ENCODE measurements at places on chromosomes 11 and 22. TPM values are rescaled to one million over a fixed set of nuclear protein-coding genes. Genes with fewer than 3 reads are reported as not detected.

Gene SLC25A1
- total RNA-seq = 68.5 TPM

GRCh38 chr11:75527938-75528735 lies 2.4 kb upstream of the GDPD5 start:
- H3K4me3 ChIP-seq = no peak overlapping the region
- H3K4me1 ChIP-seq = no peaks in the 10 kb centered on the region
- no peaks in the 10 kb centered on the region for H3K36me3 ChIP-seq

Gene TMEM191C
- total RNA-seq = 0.83 TPM

- H3K4me1 ChIP-seq = no peaks in the 10 kb centered on the region
- H3K4me3 ChIP-seq = no peak overlapping the region
- no peak overlapping the region for H3K27ac ChIP-seq
These were observed 8.9 kb downstream of the TTC17 start for GRCh38 chr11:43367382-43368178.

Gene IL18
- 39.6 TPM for total RNA-seq

DNA sequence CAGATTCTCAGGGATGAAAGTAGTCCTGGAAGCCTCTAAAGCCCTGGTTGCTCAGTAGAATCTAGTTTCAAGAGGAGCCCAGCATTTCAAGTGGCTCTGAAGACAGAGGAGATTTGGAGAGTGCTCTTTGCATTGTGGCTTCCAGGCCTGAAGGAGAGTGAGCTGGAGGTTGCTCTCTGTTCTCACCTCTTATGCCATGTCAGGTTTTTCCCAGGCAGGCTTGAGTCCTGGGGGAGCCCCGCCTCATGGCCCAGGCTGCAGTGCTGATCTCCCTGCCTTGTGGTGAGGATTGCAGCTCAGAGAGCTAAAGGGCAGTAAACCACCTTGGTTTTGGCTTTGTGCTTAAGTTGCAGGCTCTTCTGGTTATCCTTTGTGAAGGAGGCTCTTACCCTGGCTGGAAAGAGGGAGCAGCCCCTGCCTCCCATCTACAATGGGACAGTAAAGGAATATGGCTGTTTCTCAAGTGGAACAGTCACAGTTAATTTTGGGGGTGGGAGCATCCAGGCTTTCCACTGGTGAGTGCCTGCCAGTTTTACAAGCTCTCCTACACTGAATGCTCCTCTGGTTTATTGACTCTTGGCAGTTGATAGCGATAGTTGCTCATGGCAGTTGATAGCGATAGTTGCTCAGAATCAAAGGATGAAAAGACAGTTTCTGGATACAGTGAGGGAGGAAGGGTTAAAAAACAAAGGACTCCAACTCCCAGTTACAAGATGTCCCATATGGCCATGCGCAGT lies 32.6 kb downstream of the RCOR2 start:
- H3K27me3 ChIP-seq = no peaks in the 10 kb centered on the region
- no peak overlapping the region for H3K4me3 ChIP-seq
- H3K27ac ChIP-seq = no peak overlapping the region
- peaks cover 49% of the 10 kb centered on the region for H3K4me1 ChIP-seq
- no peak for DNase-seq

DNA sequence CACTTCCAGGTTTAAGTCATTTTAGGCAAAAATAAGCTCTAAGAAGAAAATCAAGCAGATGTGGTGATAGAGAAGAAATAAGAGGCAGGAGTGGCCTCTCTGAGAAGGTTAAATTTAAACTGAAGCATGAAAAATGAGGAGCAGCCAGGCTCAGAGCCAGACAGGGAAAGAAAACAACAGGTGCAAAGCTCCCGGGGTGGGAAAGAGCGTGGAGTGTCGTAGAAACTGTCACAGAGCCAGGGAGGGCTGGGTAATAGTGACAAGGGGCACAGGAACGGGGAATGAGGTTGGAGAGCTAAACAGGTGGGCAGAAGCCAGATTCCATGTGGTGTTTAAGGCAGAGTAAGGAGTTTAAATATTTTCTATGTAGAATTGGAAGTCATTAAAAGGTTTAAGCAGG lies 132.1 kb upstream of the BLID start:
- H3K36me3 ChIP-seq = no peaks in the 10 kb centered on the region
- H3K27ac ChIP-seq = no peak overlapping the region
- H3K4me3 ChIP-seq = no peak overlapping the region
- DNase-seq = no peak
- H3K4me1 ChIP-seq = no peaks in the 10 kb centered on the region

GRCh38 chr11:3843326-3843725 lies 2.6 kb upstream of the RHOG start:
- peaks cover 8% of the 10 kb centered on the region for H3K4me1 ChIP-seq
- DNase-seq = no peak
- H3K27ac ChIP-seq = no peak overlapping the region
- no peaks in the 10 kb centered on the region for H3K36me3 ChIP-seq

DNA sequence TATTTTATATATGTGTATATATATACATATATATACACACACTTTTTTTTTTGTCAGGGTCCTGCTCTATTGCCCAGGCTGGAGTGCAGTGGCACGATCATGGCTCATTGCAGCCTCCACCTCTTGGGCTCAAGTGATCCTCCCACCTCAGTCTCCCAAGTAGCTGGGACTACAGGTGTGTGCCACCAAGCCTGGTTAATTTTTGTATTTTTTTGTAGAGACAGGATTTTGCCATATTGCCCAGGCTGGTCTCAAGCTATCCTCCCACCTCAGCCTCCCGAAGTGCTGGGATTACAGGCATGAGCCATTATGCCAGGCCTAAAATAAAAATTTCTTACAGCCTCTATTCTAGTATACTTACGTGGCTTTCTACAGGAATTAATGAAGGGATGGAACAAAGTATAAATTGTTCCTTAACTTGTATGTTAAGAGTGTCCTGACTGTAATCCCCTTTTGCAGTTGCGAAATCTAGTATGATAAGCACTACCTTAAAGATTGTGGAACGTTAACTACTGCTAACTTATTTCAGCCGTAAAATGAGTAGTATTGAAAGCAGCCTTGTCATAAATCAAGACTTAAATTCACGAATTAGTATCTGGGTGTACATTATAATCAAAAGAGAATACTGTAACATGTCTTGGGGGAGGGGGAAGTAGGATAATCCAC lies 2.1 kb downstream of the TRAF6 start:
- H3K4me1 ChIP-seq = peaks cover 17% of the 10 kb centered on the region
- peak overlapping the region; percentile 84 for H3K4me3 ChIP-seq
- no peaks in the 10 kb centered on the region for H3K27me3 ChIP-seq

Gene HBB
- not detected for total RNA-seq

GRCh38 chr11:57512646-57513451 lies 2.7 kb downstream of the SLC43A1 start:
- no peak overlapping the region for H3K4me3 ChIP-seq
- no peaks in the 10 kb centered on the region for H3K27me3 ChIP-seq
- peaks cover 6% of the 10 kb centered on the region for H3K4me1 ChIP-seq
- DNase-seq = no peak
- no peaks in the 10 kb centered on the region for H3K36me3 ChIP-seq
- no peak overlapping the region for H3K27ac ChIP-seq

Gene LRRC10B
- 0.35 TPM for total RNA-seq

Gene DEUP1
- not detected for total RNA-seq

DNA sequence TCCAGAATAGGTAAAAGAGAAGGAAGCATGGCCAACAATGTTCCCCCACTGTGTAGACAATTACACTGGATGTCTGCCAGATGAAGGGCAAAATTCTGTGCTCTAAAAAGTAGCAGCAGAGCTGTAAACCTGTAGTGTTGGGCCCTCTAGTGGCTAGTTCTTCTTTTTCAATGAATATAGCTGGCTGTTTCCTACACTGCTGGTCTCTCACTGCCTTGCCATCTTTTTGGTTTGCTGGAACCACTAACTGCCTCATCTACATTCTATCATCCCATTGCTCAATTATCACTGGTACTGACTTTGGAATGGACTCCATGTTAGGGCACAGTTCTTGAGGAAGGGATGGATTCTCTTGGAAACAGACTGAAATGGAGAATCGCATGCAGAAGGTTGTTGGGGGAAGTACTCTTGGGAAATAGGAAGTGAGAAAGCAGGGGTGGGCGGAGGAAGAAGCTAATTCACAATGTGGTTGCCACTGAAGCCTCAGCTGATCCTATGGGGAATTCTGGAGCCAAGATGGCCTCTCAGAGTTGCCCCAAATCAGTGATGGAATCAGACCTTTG lies 17.9 kb downstream of the KCNE3 start:
- no peak overlapping the region for H3K27ac ChIP-seq
- no peak for DNase-seq
- no peak overlapping the region for H3K4me3 ChIP-seq
- H3K27me3 ChIP-seq = no peaks in the 10 kb centered on the region

Gene AMPD3
- total RNA-seq = 28.9 TPM

DNA sequence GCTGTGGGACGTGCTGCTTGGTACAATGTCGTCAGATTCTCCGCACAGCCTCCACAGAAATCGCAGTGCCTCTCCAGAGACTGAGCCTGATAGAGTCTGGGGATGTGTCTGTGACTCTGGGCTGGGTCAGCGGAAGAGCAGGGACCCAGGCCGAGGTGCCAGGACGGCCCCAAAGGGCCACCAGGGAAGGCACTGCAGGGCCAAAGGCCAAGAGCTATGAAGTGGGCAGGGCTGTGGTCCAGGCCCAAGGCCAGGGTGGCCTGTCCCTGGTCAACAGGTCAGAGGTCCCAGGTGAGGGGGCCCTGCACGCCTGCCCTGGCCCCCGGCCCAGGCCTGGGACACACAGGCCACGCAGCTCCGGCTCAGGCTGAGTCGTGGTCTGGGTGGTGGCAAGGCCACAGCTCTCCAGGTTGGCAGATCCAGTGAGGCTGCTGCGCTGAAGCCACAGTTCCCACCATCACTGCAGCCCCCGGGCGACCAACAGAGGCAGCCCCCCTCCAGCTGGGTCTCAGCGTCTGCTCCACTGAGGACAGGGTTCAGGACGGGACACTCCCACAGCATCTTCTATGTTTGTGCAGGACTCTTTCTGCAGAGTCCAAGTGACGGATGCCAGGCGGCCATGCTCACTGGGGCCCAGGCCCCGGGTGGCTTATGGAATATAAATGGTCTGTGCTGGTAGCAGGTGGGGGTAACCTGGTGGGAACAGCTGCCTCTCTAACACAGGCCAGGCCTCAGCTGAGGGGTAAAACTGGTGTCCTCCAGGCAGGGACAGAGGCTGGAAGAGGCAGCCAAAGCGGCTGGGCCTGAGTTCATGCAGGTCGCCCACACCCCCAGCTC lies 4.8 kb upstream of the PIM3 start:
- no peak overlapping the region for H3K4me3 ChIP-seq
- H3K27ac ChIP-seq = no peak overlapping the region
- H3K36me3 ChIP-seq = no peaks in the 10 kb centered on the region
- H3K27me3 ChIP-seq = no peaks in the 10 kb centered on the region
- DNase-seq = no peak
- peaks cover 11% of the 10 kb centered on the region for H3K4me1 ChIP-seq

Gene OR6A2
- not detected for total RNA-seq

DNA sequence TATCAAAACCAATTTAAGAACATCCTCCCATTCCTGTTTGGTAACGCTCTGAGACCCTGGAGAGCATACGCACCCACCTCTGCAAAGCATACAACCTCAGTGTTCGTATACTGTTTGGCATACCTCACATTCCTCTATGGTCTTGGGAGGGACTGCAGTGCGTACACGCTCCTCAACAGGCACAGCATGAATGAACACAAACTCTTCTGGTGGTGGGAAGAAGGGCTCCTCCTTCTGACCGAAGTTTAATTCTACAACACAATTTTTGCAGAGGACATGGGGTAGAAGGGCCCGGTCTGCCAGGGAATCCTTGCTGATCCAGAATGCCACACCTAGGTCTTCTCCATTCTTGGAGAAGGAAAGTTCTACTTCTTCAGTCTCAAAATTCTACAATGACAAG lies 5.3 kb downstream of the HNRNPUL2 start:
- H3K27ac ChIP-seq = no peak overlapping the region
- H3K27me3 ChIP-seq = no peaks in the 10 kb centered on the region
- H3K4me3 ChIP-seq = no peak overlapping the region
- peaks cover 72% of the 10 kb centered on the region for H3K36me3 ChIP-seq
- no peaks in the 10 kb centered on the region for H3K4me1 ChIP-seq

GRCh38 chr11:16603890-16604793 lies 134.3 kb upstream of the C11orf58 start:
- peak; percentile 73 for DNase-seq
- peak overlapping the region; percentile 69 for H3K27ac ChIP-seq
- no peaks in the 10 kb centered on the region for H3K36me3 ChIP-seq
- H3K4me1 ChIP-seq = no peaks in the 10 kb centered on the region
- no peaks in the 10 kb centered on the region for H3K27me3 ChIP-seq

DNA sequence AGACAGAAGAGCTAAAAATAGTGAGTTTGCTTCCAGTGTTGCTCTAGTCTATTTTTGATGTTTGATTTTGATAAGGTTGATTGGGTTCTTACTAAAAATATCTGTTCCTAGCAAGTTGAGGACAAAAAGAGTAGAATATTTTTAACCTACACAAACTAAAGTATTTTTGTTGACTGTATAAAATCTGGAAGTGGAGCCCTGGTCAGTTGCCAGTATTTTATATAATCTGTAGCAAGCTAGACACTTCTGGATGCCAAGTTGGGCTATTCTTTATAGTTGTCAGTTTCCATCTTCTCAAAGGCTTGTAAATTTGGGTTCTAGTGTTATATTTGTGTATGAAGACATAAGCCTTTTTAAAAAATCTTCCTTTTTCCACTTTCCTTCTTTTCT lies 56.7 kb downstream of the HSD17B12 start:
- H3K27me3 ChIP-seq = no peaks in the 10 kb centered on the region
- no peak overlapping the region for H3K4me3 ChIP-seq
- H3K36me3 ChIP-seq = no peaks in the 10 kb centered on the region
- DNase-seq = no peak
- H3K4me1 ChIP-seq = no peaks in the 10 kb centered on the region

DNA sequence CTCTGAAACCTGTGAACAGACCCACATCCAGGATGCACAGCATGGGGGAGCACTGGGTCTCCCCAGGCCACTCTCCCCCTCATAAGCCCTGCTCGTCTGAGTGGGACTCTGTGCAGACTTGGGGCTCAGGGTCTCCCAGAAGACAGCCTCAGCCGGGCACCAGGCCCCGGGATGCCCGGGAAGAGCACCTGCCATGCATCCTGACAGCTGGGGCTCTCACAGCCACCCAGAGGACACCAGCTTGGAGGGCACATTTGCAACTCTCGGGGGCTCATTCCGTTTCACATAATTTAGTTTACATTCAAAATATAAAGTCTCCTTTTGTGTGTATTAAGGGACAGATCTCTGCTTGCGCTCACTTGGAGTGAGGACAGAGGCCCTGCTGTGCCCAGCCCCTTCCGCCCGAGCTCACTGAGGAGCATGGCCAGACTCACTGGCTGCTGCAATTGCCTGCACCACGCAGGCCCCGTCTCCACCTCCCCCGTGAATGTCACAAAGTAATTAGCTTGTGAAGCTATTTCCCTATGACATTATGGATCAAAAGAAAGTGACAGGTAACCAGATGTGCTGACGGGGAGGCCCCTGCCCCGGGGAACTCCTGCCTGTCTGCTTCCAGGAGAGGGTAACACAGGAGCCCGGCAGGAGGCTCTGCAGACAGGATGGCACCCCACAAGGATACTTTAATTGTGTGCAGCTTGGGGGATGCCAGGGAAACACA lies 275.6 kb downstream of the BRD1 start:
- no peak overlapping the region for H3K4me3 ChIP-seq
- no peaks in the 10 kb centered on the region for H3K4me1 ChIP-seq
- DNase-seq = peak; percentile 11
- no peaks in the 10 kb centered on the region for H3K36me3 ChIP-seq

Gene BARX2
- total RNA-seq = 1.7 TPM

Gene CWF19L2
- total RNA-seq = 21.4 TPM

Measured in Peyer's patch (tissue), 4 donors.